GM12865 (cell line): ENCODE measurements at places on chromosomes 13 and 19.
A peak's percentile ranks its signal among the peaks of the same experiment; 100 is the strongest.

- no peak for DNase-seq
These were observed 36.8 kb downstream of the NFIX start for GRCh38 chr19:13031917-13032623.

GRCh38 chr19:50980208-50980607, 3.5 kb downstream of the KLK7 start:
- DNase-seq: no peak

GRCh38 chr13:23372264-23372906, 61.1 kb downstream of the SACS start:
- DNase-seq: peak; percentile 25

- no peak for DNase-seq
These were observed 95.1 kb downstream of the TSHZ3 start for GRCh38 chr19:31254180-31254551.

- no peak for DNase-seq
These were observed 177.9 kb downstream of the COL4A1 start for GRCh38 chr13:110129076-110129475.

- no peak for DNase-seq
These were observed 498.6 kb downstream of the EFNB2 start for GRCh38 chr13:106036870-106037269.

DNA sequence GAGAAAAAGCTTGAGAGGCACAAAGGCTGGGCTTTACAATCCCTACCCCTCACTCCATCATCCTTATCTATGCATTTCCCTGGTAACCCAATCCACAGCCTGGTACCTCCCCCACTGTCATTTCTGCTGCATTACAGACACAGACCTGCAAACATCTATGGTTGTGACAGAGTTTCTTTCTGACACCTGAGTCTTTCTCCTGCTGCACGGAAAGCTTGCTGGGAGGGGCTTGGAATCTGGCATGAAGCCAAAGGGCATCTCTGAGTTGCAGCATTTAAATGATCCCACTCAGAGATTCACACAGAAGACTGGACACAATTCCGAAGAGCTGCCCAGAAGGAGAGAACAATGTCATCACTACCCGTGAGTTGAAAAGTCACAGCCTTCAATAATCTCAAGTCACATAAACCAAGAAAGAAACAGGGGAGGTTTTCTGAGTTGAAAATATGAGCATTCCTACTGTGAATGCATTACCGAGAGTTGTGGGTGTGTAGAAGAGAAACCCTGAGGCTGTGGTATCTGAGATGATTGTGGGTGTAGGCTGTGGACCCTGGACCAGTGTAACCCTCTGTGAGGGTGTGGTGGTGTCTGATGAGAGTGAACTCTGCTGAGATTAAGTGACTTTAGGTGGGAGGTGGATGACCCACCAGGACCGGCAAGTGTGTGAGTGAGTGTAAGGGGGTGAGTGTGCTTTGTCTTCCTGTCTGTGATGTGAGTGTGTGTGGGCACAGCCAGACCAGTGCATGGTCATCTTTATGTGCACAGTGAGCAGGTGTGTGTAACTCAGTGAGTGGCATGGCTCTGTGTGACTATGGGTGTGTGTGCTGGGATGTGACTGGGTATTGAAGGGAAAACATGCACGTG, at the start of gene LGALS14:
LGALS14 (plus strand) TSS at position 301 of the 864 bp plus-strand sequence; CDS start at position 349, 48 bp downstream.
- peak; percentile 79 for DNase-seq
